ENCODE measurements at places on chromosomes 6 and 20.

DNA sequence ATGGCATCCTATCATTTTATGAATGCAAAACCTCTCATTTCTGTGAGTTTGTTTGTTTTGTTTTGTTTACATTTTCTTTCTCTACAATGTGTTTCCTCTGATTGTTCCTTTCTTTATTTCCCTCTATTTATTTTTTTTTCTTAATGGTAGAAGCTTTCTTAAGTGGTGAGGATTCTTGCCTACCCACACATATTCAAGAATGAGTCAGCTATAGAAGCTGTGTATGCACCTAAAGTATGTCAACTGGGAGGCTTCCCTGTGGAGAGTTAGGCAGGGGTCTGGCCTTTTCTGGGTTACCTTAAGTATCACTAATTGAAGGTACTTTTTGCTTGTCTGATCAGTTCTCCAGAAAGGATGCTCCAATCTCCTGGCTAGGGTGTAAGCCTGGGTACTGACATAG lies 354.0 kb downstream of the ESR1 start:
- no peak for DNase-seq

DNA sequence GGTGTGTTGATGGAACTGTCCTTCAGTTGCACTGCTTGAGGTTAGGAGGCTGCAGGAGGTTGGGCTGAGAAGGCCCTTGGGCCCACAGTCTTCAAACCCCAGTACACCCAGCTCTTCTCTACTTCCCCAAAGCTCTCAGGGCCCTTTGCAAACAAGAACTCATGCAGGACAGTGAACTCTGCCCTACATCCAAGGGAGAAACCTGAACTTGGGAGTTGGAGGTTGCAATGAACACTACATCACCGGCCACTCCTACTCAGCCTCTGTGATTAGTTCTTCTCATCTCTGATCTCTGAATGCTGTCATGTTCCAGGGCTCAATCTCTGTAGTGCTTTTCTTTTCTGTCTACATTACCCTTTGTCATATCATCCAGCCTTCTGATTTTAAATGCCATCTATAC lies 148.5 kb upstream of the PDE7B start:
- no peak for DNase-seq

DNA sequence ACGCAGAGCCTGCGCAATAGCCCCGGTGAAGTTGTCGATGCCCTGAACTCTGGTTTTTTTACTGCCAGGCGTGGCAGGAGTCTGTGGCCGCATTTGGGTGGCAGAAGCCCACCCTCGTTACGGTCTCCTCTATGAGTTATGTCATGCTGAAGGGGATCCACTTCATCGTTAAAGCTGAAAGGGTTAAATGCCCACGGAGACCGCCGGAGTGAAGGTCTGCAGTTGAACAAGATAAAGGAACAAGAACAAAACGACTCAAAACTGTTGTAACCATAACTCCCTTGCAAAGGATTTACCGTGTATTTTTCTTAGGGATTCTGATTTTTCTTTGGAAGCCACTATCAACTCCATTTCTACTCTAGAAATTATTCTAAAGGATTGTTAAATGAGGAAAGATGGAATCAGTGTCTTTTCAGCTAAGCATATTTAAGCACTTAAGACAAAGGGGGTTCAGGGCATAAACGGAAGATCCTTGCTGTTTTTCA lies 501 bp upstream of the ELOVL5 start:
- no peak for DNase-seq

GRCh38 chr6:116450185-116450710 lies 10.9 kb upstream of the CALHM6 start:
- no peak for DNase-seq

DNA sequence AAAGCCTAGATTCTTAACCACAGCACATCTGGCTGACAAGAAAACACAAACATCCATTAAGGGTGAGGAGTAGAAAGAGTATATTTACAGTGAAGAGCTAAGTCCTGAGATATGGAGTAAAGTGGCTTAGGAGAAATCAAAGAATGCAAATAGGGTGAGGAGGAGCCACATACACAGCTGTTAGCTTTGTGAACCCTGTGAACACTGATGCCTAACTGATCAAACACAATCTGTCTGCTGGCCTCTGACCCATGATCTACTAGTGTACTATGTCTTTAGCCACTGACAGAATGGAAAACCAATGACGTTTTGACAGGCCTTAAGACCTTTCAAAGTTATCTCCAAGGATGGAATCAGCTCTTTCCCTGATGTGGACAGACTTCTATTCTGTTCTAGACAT lies 75.2 kb downstream of the ZHX3 start:
- DNase-seq, result no peak

GRCh38 chr20:31962761-31963160 lies 5.2 kb upstream of the XKR7 start:
- DNase-seq, result no peak

DNA sequence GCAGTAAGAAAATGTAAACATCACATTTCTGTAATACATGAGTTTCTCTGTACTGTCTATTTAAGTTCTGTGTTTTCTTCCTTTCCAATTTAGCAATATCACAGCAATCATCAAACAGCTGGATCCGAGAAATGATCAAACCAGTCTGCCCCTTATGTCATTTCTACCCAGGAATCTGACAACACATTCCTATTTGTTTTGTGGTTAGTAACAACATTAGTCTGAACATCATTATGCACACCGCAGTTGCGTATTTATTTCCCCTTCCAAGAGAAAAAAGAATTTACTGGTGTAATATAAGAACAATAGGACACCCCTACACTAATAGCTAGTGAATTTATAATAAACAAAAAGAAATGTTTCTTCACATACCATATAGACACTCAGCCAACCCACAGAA lies 179.5 kb downstream of the BTBD9 start:
- no peak for DNase-seq

DNA sequence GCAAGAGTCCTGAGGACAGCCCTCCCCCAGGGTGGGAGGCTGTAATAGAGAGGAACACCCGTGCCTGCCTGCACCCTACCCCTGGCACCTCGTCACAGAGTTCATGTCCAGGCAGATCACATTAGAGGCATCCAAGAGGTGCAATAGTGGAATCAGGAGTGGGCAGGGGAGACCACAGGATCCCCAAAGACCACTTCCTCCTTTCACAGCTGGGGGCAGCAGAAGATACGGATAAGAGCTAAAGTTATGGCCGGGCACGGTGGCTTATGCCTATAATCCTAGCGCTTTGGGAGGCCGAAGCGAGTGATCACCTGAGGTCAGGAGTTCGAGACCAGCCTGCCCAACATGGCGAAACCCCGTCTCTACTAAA lies 1.5 kb upstream of the CAPN11 start:
- DNase-seq, result no peak

DNA sequence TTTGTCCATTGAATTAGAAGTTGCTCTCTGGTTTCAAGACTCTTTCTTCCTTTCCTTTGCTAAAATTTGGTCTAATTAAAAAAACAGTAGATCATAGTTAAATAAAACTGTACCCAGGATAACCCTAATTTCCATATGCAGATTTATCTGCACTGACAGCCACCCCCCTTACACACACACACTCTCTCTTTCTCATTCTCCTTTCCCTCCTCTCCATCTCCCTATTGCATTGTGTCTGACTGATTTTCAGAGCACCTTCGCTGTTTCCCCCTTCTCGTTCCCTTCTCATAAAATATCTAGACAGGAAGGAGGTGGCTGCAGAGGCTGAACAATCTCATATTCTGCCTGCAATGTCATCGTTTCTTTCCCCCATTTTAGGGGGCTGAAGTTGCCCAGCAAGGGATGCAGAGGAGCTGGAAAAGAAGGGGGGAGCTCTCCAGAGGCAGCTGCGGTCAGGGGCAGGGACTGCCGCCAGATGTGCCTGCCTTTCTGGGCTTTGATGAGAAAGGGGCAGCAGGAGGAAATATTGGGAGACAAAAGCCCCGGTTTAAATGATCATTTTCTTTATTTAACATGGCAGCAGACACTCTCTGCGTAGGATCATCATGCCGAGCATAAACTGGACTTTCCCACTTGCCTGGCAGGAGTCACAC lies 22.5 kb upstream of the MMS22L start:
- no peak for DNase-seq

- no peak for DNase-seq
Observed at GRCh38 chr6:165205632-165206031, 103.8 kb downstream of the C6orf118 start.

GRCh38 chr20:47857569-47858464 lies 72.5 kb upstream of the SULF2 start:
- DNase-seq, result no peak

- no peak for DNase-seq
Observed at GRCh38 chr6:22249711-22250350, 47.0 kb downstream of the PRL start.

- no peak for DNase-seq
Observed at GRCh38 chr6:150528648-150529285, 70.9 kb upstream of the PLEKHG1 start.

All from GM12891 (cell line).